ENCODE measurements at places on chromosomes 6 and 20.
A peak's percentile ranks its signal among the peaks of the same experiment; 100 is the strongest.

DNA sequence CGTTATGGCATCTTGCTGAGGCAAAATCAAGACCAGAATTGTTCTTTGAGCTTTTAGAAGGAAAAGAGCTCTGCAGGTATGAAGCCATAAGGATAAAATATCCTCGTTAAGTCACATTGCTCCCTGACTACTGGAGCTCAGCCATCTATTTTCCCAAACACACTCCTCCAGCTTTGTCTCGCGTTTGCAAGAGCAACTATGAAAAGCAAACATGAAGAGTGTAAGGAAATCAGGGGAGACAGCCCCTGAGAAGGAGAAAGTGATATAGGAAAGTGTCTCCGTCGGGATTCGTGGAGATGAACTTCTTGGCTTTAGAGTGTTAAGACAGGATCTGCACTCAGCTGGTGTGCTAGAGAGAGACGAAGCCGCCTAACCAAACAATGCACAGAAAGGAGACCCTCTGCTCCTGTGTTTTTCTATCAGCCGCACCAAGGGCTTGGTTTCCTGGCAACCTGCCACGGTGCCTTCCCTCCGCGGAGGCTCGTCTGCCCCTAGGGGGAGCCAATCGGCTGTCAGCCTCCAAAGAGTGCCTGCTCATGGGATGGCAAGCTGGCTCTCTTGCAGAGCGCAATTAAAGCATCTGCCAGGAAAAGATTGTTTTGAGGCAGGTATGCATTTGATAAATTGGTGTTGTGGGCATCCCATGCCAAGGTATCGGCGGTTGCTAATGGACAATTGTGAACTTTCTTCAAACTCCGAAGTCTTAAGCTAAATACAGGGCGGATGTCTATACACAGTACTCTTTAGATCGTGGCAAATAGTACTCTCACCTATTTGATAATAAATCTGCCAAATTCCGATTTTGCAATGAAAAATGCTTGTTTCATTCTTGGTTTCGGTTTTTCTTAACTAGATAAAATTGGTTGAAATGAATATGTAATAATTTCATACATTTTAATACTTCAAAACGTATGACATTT is 603.2 kb downstream of the RNF144B start:
- peak; percentile 45 for DNase-seq

- DNase-seq, result no peak
These were observed 38.7 kb downstream of the DACT2 start for GRCh38 chr6:168280899-168281245.

DNA sequence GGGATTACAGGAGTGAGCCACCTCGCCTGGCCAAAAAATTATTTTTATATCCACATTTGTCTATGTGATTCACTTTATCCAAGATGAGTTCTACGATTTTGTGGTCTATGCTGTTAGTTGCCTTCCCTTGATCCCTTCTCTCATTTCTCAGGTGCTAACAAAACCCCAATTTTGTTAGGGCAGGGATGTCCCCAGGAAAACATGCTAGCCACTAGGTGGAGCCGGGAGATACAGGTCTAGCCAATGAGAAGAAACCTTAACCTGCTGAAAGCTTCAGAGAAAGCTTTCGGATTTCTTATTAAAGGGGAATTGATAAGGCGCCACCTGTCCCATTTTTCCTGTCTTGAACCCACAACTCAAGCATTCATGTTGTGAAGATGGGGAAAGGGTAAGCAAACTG is 167.4 kb upstream of the OLIG3 start:
- DNase-seq, result peak; percentile 29

DNA sequence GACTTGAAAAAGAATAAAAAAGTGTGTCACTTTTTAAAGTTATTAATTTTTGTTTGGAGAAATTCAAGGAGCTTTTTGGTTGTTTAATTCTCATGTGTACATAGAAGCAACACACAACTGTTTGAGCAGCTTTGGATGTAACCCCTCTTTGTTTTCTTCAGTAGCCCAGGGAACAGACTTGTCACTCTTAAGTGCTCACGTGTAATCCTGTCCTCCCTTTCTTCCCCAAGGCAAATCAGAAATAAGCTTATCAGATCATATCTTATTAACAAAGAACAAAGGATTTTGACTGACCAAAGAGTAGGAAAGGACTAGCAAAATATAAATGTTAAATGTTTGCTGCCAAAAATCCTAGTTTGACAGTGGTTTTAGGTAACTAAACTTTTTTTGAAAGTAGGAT is 7.3 kb upstream of the FLRT3 start:
- DNase-seq, result no peak

DNA sequence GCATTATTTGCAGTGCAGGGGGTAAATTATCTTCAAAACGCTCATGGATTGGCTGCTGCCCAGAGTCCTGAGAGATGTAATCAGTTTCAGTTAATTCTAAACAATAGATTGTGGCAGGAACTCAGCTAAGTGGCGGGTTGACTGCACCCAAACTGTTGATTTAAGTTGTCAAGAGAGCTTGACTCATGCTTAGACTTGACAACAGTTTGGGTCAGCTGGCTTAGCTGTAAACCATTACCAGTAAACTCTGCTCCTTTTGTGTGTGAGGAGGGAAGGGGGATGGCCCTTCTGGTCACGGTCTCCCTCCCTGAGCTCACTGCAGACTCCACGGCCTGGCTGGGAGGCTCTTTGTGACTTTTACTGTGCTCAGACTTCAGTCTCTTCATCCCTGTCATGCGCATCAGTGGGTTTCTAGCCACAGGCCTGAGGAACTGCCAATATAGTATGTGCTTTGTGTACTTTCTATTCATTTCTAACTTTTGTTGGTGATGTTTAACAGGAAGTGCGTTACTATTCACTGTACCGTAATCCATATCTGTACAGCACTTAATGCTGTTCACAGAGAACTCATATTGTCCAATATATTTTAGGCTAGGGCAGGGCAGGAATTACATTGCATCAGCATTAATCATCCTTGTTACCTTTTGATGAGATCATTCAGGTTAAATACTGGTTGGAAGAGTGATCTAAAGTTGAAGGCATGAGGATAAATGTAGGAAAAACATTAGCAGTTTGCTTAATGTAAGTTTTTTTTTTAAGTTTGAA is 488.3 kb downstream of the CDKAL1 start:
- DNase-seq, result no peak

DNA sequence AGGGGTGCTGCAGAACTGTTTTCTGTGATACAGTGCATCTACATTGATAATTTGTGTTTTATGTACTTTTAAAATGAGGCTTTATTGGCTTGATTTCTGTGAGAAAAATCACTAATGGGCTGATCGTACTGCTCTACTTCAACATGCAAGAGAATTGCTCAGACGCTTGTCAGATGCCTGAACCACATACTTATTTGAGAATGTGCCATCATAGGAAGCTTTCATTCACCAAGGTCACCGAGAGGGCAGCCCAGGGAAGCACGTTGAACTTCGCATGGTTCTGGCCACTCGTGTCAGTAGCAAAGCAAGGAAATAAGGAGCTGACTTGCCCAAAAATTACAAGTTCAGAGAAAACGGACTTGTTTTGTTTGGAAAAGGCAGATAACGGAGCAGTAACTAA is 168.5 kb upstream of the AKAP12 start:
- DNase-seq, result no peak

GRCh38 chr6:12175626-12176025 is 114.5 kb upstream of the EDN1 start:
- no peak for DNase-seq

DNA sequence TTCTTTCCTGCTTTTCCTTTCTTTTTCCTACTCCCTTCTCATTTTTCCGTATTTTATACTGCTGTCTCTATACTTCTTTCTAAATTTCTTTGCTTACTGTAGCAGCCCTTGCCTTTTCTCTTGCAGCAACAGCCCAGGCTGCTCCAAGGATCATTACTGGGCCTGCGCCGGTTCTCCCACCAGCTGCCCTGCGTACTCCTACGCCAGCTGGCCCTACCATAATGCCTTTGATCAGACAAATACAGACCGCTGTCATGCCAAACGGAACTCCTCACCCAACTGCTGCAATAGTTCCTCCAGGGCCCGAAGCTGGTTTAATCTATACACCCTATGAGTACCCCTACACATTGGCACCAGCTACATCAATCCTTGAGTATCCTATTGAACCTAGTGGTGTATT is 148.8 kb downstream of the QKI start:
- no peak for DNase-seq

DNA sequence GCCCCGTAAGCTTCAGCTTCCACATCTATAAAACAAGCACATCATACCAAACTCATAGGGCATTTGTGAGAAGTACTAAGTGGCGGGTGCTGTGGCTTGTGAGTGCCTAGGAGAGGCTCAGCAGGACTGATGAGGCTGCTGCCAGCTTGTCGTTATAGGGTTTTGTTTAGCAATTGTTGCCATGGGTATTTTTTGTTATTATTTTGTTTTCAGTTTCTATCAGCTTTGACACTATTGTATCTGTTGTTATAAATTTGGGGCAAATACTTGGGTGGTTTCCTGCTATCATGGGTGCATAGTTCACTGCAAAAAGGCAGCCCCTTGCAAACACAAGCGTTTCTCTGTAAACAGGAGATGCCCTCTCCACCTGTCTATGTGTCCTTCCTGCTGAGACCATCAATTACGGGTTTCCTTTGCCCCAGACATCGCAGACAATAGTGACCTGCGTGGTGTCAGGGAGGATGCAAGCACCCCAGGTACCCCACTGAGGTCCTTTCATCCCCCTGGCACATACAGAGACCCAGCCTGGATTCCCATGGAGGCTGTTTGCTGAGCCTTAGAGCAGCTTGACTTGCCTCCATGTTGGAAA is 3.1 kb upstream of the CCDC167 start:
- peak; percentile 63 for DNase-seq

- no peak for DNase-seq
These were observed 93.8 kb upstream of the TOX2 start for GRCh38 chr20:43820731-43821330.

GRCh38 chr6:166957087-166957804 is 896 bp upstream of the RNASET2 start:
- DNase-seq, result peak; percentile 41

- DNase-seq, result no peak
These were observed 62.4 kb upstream of the RNF146 start for GRCh38 chr6:127204281-127204680.

DNA sequence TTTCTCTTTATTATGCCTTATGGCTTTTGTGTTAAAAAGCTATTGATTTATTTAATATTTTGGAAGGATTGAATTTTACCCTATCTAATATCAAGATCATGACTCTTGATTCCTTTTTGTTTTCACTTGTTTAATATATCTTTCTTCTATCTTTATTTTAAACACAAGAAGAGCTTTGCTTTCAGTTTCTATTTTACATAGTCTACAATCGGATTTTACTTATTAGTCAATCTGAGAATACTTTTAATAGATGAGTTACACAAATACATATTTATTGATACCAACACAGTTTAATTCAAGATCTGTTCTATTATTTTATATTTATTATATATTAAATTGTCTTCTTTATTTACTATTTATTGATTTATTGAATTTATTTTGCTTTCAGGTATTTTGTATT is 218.8 kb downstream of the ESR1 start:
- DNase-seq, result no peak

- no peak for DNase-seq
These were observed 548.2 kb downstream of the PRKN start for GRCh38 chr6:162179196-162179951.

GRCh38 chr6:170092826-170093225 is 198.1 kb downstream of the DLL1 start:
- no peak for DNase-seq

DNA sequence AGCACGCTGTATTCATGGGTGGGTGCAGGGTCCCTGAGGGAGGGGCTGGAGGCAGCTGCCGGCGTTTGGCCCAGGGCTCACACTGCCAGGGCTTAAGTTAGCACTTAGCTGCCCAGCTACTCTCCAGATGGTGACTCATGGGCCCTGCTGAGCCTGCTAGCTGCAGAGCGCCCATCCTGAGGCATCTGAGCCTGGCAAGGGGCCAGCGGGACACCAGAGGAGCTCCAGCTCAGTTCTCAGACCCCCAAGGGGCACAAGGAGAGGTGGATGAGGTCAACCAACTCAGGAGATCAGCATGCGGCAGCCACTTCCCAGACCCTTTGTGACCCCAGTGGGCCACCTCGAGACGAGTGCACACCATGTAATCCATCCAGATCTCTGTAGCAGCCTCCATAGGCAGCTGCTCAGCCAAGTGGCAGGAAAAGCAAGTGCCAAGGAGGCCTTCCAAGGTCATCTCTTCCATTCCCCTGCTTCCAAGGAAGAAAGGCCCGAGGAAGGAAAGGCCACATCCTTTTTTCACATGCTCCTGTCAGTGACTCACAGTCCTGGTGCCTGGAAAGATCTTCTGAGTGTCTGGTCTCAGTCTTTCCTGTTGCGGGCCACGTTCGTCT is 35.3 kb downstream of the FOXP4 start:
- DNase-seq, result no peak

GRCh38 chr6:15249371-15250019 is 3.6 kb downstream of the JARID2 start:
- DNase-seq, result no peak

DNA sequence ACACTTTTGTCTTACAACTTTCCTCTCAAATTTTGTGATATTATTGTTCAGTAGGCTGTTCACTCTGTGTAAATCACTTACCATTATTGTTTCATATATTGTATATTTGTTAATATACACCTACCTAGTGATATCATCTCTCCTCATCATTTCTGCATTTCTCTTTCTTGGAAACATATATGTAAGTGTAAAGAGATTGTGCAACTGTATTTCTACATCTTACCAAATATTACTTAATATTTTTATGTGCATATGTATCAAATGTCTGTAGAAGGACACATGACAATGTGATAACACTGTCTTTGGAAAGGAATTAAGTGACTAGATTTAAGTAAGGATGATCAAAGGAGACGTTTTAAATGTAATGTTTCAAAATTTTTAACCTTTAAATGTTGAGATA is 30.2 kb downstream of the ZNF322 start:
- DNase-seq, result no peak

DNA sequence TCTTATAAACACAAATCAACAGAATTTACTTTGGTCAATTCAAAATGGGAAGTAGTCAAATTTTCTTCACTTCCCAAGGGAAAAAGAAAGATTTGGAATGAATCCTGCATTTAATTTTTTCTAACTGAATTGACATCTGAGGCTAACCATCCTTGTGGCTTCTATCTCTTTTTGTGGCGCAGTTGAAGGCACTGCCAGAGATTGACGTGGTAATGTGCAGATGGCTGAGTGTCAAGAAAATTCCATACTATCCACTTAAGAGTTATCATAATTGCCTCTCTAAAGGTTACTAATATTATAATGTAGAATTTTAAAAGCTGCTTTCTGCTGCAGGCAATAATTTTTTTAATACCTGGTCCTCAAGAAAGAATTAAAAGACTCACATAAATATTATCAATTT is 162.3 kb downstream of the KLHL32 start:
- DNase-seq, result no peak

DNA sequence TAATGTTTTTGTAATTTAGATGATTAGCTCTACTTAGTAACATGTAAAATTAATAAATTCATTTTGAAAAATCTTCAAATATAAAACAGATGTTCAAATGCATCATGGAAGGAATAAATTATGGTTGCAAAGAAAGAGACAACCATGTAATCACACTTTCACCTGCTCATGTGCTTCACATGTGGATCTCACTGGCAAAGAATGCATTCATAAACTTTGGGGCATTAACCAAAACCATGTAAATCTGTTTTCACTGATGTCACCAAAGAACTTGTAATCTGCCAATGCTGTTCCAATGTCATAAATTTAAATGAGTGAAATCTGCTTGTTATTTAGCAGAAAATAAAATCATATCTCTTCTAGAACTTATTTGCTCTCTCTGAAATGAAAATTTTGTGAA is 142.7 kb downstream of the TENT5A start:
- DNase-seq, result no peak

GRCh38 chr6:166697113-166697512 is 70.1 kb upstream of the RPS6KA2 start:
- no peak for DNase-seq
